ENCODE measurements at places on chromosomes 11 and 22.

GRCh38 chr22:31882971-31883370, 61.4 kb upstream of the YWHAH start:
- no peak for DNase-seq

GRCh38 chr22:23065069-23065451, 5.3 kb upstream of the GNAZ start:
- no peak for DNase-seq

- DNase-seq = no peak
Observed at GRCh38 chr22:42321908-42322561, 51.6 kb upstream of the TCF20 start.

GRCh38 chr11:94751786-94752185, 16.4 kb upstream of the AMOTL1 start:
- DNase-seq = no peak

DNA sequence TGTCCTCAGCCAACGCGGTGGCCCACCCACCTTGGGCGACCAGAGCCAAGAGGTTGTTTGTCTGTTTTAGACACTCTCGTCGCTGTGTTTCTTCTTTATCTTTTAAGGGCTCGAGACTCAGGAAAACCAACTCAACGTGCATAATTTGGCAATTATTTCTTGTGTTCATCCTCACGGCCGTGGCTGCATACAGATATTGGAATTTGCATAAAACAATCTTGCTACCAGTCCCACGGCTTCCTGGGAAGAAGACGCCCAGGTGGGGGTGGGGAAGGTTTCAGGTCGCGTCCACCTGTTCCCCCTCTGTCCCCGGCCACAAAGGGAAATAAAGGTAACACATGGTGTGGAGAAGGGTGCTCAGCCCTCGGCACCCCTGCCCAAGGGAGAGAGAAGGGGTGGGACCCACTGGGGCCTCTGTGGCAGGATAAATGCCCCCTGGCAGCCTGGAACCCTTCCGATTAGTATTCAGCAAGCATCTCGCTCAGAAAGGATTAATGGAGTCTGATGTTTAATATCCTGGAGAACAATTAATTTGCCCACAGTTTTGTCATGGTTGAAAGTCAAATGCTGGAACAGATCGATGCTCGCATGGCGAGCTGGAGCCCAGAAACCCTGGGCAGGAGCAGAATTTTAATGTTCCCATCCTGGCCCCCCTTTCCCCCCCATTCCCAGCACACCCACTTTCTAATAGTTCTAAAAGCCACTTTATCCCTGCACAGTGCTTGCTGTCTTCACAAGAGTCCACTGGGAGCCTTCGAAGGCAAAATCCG, 359.7 kb downstream of the MN1 start:
- no peak for DNase-seq

GRCh38 chr11:100865443-100866065, 178.5 kb downstream of the ARHGAP42 start:
- no peak for DNase-seq

DNA sequence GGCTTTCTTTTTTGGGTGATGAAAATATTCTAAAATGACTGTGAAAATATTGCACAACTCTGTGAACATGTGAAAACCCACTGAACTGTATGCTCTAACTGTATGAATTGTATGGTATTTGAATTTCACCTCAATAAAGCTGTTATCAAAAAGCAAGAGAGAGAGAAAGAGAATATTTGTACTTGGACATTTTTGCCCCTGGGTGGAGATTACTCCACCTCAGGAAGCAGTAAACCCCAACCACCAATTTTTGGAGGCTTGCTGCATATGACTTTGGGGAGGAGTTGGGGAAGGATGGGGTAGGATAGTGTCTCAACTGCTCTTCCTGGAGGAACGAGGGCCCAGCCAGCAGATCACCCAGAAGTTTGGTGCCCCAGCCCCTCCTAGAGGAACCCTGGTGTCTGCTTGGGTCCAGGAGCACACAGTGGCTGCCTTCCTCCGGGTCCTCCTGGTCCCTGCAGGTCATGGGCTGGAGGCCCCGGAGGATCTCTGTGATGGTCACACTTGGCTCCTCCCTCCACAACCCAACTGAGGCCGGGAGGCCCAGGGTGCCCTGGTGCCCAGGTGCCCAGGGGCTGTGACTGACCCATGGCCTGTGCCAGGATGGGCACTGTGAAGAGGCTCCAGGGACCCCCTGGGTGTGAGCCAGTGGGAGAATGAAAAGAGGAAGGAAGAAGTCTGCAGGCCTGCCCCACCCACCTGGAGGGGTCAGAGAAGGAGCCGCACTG, 15.3 kb upstream of the PICK1 start:
- DNase-seq = no peak

DNA sequence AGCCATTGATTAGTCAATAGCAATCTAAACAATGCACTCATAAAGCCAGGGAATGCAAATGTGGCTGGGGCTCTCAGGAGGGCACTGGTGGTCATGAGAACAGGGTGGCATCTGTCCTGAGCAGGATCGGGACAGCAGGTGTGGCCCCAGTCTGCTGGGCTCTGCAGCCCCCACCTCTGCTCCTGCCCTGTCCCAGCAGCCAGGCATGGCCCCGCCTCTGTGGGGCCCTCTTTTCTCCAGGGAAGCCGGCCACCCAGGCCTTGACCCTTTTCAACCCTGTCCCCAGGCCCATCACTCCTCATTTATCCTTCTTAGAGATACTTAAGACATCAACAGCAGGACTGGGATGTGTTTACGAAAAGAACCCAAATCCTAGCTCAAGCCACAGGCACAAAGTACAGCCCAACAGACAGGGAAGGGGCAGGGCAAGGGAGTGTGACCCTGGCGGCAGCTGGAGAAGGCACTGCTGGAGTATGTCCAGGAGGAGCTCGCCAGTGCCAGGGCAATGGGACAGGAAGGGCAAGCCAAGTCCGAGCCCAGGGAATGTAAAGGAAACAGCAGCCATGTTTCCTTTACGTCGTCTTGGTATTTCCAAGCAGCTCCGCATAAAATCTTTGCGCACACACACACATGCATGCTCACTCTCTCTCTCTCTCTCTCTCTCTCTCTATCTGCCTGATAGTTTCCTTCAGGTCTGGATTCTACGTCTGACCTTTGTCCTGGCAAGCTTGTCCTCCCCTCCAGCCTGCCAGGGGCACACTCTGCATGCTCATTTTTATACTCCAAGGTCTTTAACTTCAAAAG, 59.9 kb downstream of the DGCR2 start:
- DNase-seq = peak; percentile 17

DNA sequence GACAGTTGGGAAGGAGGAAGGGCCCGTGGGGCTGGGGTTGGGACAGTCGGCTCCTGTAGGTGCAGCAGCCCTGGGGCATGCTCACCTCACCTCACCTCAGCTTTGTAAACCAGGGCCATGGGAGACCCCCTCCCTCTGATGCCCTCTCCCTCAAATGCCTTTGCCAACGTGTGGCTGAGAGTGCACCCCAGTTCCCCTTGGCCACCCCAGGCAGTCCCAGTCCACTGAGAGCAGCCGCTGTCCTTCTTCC, 4.2 kb upstream of the NEAT1 start:
- DNase-seq = no peak

DNA sequence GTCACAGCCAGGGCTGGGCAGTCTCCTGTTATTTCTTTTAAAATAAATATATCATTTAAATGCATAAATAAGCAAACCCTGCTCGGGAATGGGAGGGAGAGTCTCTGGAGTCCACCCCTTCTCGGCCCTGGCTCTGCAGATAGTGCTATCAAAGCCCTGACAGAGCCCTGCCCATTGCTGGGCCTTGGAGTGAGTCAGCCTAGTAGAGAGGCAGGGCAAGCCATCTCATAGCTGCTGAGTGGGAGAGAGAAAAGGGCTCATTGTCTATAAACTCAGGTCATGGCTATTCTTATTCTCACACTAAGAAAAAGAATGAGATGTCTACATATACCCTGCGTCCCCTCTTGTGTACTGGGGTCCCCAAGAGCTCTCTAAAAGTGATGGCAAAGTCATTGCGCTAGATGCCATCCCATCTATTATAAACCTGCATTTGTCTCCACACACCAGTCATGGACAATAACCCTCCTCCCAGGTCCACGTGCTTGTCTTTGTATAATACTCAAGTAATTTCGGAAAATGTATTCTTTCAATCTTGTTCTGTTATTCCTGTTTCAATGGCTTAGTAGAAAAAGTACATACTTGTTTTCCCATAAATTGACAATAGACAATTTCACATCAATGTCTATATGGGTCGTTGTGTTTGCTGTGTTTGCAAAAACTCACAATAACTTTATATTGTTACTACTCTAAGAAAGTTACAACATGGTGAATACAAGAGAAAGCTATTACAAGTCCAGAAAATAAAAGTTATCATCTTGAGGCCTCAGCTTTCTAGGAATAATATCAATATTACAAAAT, 13.4 kb downstream of the OR51B4 start:
- no peak for DNase-seq

DNA sequence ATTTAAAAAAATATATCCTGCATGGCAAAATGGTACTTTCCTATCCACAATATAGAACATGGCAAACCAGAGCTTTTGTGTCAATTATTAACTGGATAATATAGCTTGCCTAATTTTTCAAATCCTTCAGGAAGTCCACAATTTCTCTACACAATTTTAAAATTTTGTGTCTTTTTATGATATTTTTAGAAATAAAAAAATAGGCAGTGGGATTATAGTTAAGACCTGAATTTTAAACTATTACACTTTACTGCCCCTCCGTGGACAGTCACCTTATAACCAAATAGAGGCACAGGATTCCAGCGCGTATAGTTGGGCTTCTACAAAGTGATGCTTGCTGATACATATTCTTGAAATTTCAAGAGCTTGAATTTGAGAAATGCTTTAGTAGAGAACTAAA, 2.1 kb upstream of the DMC1 start:
- peak; percentile 4 for DNase-seq

- DNase-seq = no peak
Observed at GRCh38 chr11:119679346-119679745, 49.7 kb downstream of the NECTIN1 start.

- DNase-seq = no peak
Observed at GRCh38 chr11:75242722-75243600, 2.4 kb downstream of the TPBGL start.

- no peak for DNase-seq
Observed at GRCh38 chr22:30423301-30423958, 2.1 kb upstream of the MTFP1 start.

DNA sequence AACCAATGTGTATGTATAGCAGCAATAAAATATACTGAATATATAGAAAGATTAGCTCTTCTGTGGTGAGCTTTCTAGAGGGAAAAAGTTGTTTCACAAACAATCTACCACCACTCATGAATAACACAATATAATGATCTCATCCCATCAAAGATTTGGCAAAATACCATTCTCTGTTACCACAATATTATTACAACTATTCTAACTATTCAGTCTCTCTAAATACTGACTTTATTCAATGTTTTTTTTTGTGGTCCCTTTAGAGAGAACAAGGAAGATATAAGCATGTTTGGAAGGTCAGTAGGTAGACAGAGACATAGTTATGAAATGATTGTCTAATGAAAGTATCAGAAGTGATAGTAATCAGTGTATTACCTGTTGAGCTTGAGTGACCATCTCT, 7.8 kb downstream of the CCDC90B start:
- no peak for DNase-seq

DNA sequence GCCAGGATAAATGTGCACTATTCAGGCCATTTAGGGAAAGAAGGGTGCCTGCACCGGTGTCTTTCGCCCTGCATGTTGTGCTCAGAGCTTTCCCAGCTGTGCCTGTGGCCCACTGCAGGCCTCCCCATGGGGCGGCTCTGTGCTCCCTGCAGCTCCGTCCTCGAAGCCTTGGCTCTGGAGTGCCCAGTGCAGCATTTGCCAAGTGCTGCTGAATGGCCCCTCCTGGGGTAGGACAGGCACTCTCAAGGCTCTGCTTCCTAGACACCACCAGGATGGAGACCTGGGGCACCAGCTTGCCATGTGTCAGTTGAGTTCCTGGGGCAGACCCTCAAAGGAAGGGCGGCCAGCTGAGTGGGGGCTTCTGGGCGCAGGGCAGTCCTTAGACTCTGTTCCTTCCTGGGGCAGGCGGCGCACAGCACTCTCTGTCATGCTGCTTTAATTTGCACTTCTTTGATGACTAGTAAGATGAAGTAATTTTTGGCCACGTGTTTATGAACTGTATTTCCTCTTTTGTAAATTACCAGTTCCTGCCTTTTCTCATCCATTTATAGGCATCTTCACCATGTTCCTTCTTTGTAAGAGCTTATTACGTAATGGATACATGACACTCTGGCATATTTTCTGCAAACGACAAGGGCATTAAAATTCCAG, 32.1 kb upstream of the GNB1L start:
- DNase-seq = peak; percentile 66

GRCh38 chr22:24159650-24160049, 21.6 kb upstream of the SUSD2 start:
- DNase-seq = no peak

DNA sequence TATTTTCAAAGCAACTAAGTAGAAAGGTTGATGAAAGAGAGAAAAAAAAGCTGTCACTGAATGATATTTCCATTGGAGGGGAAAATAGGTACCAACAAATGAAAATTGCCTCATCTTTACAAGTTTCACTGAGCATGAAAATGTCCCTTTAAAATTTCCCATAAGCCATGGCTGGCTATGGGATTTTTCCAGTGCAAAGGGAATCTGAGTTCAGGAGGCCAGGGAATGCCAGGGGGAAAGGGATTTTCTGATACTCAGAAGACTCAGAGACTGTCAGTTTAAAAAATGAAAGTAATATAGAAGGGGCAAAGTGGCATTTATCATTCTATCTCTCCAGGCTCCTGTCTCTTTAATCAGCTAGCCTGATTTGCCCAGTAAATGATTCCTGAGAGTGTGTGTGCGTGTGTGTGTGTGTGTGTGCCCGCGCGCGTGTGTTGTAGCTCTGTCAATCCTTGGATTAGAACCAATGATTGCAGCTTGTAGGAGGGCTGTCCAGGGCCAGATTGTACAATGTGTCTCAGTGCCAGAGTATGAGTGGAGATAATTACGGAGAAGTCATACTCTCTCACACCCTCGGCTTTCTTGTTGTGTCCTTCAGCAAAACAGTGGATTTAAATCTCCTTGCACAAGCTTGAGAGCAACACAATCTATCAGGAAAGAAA, at the start of gene NTM:
Gene NTM, plus strand, starts transcription at position 526 of the 662 bp plus-strand sequence.
- DNase-seq = no peak

DNA sequence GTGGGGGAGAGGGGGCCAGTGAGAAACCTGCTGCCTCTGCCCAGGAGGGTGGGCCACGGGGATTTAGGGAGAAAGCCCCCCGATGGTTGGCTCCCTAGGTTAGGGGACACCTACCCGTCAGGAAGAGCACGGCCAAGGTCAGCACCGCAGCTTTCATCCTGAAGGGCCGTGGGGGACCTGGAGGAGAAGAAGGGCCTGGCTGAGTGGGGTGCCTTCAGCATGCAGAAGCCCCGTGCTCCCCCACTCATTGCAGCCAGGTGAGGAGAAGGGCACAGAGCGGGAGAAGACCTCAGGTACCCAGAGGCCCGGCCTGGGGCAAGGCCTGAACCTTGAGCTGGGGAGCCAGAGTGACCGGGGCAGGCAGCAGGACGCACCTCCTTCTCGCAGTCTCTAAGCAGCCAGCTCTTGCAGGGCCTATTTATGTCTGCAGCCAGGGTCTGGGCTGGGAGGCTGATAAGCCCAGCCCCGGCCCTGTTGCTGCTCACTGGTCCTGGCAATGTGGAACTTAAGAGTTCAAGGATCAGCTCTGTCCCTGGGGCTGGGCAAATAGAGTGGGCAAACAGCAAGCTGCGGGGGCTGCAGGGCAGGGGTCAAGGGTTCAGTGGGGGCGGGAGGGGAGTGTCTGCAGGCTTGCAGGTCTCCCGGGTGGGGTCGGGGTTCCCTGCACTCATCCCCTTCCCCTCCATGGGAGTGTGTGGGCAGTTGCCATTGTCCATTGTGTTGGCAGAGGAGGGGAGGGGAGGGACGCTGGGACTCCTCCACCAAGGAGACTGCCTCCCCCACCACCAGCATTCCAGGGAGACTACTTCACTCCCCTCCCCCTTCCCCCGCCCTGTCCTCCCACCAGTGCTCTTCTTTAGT, at the start of gene APOA1:
Gene APOA1, minus strand, starts transcription at position 392 of the 861 bp plus-strand sequence. Its CDS starts 235 bp downstream, at position 157.
- DNase-seq = no peak
